ENCODE measurements at places on chromosomes 6 and 20.

DNA sequence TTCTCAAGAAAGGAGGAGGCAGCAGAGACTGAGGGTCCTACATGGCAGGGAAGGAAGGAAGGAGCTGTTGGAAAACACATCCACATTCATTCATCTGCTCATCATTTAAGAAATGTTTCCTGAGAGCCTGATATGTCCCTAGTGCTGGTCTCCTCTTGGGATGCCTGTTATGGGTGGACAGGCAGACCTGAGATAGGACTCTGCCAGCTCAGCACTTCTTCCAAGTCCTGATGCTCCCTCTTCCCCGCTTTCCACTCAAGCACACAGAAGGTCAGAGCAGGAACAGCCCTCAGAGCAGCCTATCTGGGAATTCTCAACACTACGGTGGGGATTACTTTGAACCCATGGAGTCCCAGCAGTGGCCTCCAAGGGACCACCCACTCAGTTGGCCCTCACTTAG, 8.0 kb upstream of the SIRPD start:
- no peak for DNase-seq

GRCh38 chr6:12947151-12947871, 230.7 kb downstream of the PHACTR1 start:
- no peak for DNase-seq

GRCh38 chr6:90720404-90720803, 133.5 kb upstream of the MAP3K7 start:
- no peak for DNase-seq

GRCh38 chr6:37556881-37557644, 57.4 kb upstream of the CCDC167 start:
- no peak for DNase-seq

DNA sequence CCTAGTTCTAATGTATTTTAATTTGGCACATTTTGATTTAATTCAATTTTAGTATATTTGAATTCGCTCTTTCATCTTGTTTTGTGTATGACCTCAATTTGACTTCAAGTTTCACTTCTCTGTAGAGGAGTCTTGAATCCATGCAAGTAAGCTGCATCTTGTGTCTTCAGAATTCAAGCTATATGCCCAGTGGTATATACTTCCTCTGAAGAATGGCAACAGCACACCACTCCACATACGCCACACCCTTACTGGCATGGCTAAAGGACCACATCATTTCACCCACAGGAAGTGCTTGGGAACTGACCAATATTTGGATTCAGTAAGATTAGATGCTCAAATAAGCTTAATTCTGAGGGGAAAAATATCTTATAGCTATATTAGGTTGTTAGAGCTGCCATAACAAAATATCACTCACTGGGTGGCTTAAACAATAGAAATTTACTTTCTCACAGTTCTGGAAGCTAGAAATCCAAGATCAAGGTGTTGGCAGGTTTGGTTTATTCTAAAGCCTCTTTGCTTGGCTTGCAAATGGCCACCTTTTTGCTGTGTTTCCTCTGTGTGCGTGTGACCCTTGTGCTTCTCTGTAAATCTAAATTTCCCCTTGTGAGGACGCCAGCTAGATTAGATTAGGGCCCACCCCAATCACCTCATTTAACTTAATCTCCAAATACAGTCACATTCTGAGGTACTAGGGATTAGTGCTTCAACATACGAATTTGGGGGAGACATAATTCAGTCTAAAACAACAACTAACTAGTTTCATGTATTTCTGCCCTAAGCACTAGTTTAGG, 2.8 kb upstream of the ASF1A start:
- DNase-seq, result no peak

- DNase-seq, result no peak
These were observed 292.2 kb upstream of the JAG1 start for GRCh38 chr20:10965936-10966470.

DNA sequence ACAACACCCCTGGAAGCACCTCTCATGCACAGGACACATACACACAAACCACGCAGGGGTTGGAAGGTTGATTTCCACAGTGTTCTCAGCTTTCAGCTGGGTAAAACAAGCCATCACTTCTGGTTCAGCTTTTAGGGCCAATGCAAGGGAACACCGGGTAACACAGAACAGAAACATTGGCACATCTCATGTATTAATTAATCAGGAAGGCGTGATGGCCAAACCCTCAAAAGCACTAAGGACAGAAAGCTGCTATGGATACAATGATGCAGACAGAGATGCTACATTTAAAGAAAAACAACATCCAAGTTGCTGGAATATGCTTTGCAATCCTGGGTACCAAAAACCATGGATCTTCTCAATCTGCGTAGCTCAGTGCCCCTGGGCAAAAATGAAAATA, 104.3 kb upstream of the BEND6 start:
- DNase-seq, result no peak

- no peak for DNase-seq
These were observed 56.2 kb upstream of the NHSL1 start for GRCh38 chr6:138555421-138555988.

DNA sequence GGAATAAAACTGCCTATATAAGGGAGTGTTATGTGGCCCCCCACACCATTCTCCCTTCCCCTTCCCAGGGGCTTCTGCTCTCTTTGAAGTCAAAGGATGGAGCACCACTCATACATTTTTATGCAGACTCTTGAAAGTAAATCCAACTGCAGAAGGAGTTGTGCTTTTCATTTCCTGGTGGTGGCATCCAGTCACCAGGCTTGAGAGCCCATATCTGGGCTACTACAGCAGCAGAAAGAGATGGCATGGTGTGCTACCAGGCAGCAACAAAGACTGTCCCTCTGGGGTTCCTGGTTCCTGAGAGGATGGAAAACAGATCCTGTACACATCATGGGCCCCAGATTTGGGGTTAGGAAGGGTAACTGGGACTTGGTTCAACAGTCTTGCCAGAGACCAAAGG, 226.4 kb downstream of the CLIC5 start:
- DNase-seq, result no peak

DNA sequence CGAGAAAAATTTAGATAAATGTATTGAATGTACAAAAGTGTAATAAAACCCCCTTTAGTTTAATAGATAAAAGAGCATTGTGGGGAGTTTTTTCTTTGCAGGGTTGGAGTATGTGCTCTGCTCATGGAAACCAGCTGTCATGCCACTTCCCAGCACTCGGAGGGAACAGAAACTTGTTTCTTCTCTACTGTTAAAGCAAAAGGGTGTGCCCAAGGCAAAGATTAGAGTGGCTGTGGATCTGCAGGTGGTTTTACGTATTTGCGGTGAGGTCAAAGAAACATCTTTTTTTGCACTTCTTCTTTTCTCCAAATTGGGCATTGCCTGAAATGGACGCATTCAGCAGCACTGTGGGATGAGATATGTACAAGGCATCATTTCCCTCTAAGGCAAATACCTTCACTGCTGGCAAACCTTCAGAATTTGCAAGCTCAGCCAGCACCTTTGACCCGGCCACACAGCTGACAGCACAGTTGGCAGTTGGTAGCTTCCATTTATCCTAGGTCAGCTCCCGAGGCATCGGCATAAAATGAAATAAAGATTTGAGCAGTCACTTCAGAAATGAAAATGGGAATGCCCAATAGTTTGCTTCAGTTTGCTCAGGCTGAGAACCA, 178.4 kb upstream of the EYA4 start:
- DNase-seq, result no peak

- no peak for DNase-seq
These were observed 448 bp upstream of the RIN2 start for GRCh38 chr20:19757487-19758132.

DNA sequence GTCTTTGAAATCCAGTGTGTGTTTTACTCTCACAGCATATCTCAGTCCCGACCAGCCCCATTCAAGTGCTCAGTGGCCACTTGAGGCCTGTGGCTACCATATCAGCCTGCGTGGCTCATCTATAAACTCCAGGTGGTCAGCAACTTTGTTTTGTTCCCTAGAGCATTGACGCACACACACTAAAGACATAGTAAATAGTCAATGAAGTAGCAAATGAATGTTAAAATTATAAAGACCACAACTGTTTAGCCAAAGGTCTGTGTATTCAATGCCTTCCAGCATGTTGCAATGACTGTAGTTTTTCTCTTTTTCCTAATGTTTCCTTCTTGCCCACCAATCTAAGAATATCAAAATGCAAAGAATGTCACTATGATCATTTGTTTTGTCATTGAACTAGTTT, 238.2 kb upstream of the ZNF217 start:
- no peak for DNase-seq

GRCh38 chr6:168058691-168059551, 20.1 kb downstream of the FRMD1 start:
- DNase-seq, result no peak

DNA sequence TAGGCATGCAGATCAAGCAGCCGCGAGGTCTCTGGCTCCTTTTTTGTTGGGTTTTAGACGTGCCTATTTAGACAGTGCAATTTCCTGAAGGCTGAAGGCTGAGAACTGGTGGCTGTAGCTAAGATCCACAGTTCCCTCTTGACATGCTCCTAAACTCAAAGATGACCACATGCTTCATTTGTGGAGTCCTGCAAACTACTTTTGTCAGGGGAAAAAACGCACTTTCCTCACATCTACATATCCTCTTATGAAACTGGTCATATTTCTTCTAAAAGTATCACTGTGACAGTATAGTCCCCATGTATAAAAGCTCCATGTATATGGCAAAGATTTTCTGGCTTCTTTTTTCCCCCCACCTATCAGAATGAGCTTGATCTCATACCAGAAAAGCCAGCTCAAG, 30.7 kb downstream of the LYRM4 start:
- DNase-seq, result no peak

DNA sequence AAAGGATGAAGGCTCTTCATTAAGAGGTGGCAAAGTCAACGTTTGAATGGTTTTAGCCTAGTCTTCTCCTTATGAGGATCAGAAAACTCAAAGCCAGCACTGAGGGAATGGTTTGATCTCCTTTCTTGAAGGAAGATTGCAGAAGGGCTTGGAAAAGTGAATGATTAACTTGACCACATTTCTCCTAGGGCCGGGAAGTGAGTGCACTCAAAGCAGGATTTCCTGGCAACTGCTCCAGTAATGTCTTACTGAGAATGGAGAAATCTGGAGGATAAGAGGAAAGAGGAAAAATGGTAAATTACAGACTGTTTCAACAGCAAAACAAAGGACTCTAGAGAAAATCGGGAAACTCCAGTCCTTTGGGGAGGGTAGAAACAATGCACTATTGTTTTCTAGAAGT, 189.0 kb upstream of the FOXA2 start:
- DNase-seq, result no peak

DNA sequence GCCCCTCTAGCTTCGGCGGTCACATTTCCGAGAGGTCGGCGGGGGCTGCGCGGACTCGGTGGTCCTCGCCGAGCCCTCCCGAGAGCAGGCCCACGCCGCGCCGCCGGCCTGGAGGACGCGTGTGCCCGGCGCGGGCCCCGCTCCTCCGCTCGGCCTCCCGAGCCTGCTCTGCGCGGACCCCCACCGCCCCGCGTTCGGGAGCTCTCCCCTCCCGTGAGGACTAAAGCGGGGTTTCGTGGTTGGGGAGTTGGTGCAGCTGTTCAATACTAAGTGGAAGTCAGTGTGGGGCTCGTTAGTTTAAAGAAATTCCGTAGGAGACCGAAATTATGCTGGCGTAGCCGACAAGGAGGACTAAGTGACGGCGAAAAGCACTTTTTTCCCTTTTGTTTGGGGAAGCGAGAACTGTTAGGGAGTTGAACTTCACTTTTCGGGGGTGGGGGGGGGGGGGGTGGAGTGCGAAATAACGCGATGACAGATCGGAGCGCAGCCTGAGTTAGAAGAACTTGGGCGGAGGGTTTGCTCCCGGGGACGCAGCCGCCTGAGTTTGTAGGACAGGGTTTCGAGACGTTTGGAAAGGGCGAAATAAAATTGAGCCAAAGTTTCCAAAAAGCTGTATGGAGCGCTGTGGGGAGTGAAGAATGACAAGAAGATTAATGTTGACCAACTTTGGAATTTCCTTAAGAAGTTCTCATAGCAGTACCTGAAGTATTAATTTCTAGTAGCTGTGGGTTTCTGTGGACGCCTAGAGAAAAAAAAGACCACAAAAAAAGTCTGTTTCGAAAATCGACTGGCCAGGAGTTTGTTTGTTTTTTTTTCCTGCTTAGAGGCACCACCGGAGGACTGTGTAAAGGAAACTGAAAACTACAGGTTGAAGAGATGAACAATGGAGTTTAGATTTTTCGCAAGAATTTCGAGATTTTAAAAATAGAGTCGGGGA, 1.4 kb downstream of the QKI start:
- peak; percentile 18 for DNase-seq

DNA sequence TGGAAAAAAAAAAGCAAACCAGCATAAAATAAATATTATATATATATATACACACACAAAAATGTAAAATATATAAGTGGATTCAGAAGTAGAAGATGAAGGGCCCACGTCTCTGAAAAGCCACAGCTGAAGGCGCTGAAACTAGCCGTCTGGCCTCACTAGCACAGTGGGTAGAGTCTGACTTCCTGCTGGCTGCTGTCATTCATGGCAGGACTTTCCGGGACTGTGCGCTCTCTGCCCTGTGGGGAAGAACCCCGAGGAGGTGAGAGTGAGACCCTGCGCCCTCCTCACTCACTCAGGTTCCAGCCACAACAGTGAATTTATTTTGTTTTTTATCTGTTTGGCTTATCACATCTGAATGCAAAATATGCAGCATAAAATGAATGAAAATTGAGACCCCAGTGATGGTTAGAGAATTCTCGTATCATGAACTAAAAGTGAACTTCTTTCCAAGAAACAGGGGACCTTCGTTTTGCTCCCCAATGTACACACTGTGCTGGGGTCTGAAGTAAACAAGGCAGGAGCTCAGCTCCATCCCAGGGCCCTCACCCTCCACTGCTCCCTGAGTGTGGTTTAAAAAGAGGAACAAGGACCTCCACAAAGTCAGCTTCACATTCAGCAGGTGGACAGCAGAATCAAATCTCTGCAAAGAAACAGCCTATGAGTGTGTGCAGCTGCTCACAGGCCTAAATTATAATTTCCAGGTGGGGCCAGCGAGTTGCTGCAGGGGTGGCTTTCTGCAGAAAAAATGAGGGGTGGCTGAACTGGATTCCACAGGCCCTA, 1.3 kb upstream of the RAMACL start:
- no peak for DNase-seq

DNA sequence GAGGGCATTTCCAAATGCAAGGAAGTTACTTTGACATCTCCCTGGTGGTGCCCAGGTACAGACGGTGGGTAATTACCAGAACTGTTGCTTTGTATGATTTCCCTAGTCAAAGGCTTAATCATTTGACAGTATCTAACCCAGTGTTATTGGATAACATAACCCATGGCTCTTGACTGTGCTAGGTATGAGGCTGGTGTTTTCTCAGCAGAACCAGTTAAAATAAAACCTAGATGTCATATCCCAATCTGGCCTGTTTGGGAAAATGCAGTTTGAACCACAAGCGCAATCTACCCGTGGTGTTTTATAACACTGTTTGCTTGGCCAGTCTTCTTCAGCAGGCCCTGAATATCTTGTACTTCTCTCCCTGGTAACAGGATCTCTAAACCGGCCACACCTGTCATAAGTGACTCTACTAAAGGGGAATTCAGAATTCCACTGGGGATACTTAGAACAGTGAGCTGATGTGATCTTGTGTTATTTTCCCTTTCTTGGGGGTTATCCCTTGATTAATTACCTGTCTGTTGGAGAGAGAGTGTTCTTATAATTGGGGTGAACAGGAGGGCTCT, 32.8 kb downstream of the PPP1R14C start:
- DNase-seq, result no peak

Measured in stimulated activated CD4-positive, alpha-beta T cell treated with anti-CD3 and anti-CD28 coated beads, Interleukin-4, amount 100 ng/mL, for 4 hours (primary cell).